ENCODE measurements at places on chromosomes 4 and X.

DNA sequence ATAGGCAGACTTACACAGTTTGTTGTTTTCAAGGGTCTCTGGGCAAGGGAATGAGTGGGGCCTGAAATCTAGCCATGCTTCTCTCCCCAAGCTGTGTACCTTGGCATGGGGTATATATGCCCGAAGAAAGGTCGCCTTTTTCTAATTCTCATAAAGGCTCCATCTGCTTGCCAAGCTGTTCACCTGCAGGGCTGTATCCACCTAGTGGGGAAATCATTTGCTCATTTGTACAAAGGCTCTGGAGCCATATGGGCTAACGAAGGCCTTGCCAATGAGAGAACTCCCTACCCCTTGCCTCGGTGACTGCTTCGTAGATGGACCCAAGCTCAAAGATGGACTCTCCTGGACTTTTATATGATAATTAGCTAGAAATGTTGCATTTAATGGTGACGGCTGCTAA, 1097.0 kb downstream of the PDHA2 start:
- DNase-seq: no peak

DNA sequence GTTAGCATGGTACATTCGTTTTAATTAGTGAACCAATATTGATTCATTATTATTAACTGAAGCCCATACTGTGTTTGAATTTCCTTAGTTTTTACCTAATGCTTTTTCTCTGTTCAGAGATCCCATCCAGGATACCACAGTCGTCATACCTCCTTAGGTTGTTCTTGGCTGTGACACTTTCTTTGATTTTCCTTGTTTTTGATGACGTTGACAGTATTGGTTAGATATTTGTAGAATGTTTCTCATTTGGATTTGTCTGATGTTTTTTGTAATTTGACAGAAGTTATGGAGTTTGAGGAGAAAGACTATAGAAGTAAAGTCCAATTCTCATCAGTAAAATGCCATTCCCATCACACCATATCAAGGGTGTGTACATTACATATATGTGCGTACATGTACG, 16.2 kb upstream of the RAP2C start:
- no peak for DNase-seq

- DNase-seq: no peak
Measured at GRCh38 chr4:38210396-38211114, 250.4 kb downstream of the PTTG2 start.

DNA sequence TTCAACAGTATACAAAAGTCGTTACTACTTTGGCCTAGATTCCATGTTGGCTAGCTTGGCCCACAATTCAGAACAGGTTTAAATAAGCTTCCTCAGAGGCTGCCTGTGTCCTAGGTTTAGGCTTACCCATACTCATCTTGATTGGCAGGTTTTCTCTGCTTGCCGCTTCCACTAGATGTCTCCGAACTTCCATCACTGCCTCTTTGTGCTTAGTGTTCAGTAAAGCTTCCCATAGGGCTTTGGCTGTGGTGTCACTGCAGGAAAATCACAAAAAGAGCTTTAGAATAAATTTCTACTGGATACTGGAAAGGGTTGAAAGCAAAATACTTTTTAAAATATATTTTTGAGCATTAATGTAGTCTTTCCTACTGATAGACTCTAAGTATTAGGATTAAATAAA, 52.4 kb downstream of the SCFD2 start:
- DNase-seq: no peak

DNA sequence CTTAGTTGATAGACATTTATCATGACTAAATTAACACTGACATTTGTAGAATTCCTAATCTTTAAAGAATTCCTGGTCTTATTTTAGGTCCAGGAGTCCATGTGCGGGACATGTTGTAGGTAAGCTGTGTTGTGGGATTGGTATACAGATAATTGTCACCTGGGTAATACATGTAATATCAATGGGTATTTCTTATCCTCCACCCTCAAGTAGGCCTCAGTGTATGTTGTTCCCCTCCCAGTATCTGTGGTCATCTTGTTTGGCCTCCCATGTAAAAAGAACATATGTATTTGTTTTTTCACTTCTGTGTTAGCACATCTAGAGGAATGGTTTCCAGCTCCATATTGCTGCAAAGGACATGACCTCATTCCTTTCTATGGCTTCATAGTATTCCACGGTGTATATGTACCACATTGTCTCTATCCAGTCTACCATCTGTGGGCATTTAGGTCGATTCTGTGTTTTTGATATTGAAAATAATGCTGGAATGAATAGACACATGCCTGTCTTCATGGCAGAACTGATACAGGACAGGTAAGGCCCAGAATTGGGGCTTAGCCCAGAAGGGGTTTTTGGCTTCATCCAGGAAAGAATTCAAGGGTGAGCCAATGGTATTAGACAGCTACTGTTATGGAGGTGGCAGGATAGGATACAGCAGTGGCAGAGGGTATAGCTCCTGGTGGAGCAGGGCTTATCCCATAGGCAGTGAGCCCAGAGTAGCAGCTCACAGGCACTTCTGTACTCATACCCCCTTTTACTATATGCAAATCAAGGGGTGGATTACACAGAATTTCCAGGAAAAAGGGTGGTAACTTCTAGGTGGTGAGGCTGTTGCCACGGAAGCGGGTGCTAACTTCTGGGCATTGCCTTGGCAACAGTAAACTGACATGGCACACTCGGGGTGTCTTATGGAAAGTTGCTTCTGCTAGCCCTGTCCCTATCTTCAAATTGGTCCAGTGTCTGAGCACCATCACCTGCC, 66.1 kb upstream of the WDR1 start:
- DNase-seq: no peak

DNA sequence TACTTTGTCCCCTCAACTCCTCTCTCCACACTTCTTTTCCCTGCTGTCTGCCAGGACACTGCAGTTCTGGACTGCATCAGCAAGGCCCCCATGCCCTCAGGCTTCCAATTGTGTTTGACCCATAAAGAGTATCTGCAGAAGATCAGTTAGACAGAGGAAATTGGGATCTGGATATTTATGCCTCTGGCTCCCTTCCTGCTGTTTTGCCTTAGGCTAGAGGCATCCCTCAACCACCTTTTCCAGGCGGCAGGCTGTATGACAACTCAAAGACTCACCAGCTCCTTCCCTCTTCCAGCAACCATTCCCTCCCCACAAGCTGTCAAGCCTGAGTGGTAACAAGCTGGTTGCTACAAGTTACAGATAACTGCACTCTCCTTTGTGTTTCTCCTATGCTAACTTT, 66.4 kb upstream of the NDP start:
- no peak for DNase-seq

DNA sequence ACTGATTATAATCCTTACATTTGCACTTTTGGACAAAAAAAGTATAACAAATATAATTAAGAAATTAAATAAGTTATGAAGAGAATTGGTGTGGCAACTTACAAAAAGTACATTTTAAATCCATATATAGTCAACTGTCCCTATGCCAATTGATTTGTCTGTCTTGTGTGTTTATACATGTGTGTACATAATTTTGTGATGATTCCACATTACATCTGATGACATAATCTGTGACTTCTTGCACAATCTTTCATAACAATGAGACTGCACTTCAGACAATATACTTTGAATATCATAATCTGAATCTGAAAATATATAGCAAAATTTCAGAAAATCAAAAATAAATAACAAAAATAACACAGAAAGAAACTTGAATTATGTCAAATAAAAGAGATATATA, 953.4 kb downstream of the FAT4 start:
- DNase-seq: no peak

DNA sequence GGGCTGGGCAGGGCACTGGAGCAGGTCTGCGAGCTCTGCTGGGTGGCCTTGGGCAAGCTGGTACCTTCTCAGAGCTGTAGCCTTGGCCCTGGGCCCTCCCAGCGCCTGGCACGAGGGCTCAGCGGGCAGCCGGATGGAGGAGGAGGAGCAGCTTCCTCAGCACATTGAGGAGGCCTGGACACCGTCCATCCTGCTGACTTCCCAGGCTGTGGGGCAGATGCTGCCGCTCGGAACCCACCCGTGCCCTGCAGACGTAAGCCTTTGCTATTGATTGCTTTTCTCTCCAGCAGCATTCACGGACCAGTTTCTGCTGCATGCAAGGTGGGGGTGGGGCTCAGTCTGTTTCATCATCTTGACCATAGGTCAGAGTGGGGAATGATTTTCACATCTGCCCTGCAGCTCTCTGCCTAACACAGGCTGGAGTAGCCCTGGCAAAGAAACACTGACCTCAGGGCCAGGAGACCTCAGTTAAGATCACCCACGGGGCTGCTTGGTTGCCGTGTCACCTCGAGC, 80.7 kb upstream of the PSAPL1 start:
- DNase-seq: no peak

GRCh38 chrX:121876305-121876704, 828.9 kb downstream of the GLUD2 start:
- DNase-seq: no peak

GRCh38 chr4:41160856-41161255, 53.5 kb downstream of the APBB2 start:
- no peak for DNase-seq

DNA sequence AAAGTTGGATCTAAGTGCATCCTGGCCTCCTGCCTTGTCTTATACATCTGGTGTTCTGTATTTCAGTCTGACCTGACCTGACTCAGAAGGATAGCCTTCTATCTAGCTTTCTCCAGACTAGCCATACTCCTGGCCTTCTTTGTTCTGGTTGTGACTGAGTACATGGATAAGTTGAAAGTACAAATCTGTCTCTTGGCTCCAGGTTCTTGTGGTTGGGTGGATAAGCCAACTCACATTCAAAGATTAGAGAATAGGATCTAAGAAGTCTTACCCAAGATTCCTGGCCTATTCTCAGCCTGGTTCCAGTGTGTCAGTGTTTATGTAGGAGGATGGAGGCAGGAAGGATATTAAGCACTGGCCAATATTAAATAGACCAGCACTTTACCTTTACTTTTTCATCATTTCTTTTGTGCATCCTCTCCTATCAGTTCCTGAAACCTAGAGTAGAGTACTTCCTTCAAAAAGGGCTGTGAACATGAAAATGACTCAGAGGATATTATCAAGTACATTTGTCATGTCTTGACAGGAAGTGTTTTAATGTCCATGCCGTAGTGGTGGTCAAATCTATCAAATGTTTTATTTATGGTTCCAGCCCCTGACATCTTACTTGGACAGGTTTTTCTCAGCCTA, 123.5 kb downstream of the IL15 start:
- no peak for DNase-seq

GRCh38 chr4:55744369-55744768, 75.2 kb upstream of the EXOC1L start:
- DNase-seq: no peak

DNA sequence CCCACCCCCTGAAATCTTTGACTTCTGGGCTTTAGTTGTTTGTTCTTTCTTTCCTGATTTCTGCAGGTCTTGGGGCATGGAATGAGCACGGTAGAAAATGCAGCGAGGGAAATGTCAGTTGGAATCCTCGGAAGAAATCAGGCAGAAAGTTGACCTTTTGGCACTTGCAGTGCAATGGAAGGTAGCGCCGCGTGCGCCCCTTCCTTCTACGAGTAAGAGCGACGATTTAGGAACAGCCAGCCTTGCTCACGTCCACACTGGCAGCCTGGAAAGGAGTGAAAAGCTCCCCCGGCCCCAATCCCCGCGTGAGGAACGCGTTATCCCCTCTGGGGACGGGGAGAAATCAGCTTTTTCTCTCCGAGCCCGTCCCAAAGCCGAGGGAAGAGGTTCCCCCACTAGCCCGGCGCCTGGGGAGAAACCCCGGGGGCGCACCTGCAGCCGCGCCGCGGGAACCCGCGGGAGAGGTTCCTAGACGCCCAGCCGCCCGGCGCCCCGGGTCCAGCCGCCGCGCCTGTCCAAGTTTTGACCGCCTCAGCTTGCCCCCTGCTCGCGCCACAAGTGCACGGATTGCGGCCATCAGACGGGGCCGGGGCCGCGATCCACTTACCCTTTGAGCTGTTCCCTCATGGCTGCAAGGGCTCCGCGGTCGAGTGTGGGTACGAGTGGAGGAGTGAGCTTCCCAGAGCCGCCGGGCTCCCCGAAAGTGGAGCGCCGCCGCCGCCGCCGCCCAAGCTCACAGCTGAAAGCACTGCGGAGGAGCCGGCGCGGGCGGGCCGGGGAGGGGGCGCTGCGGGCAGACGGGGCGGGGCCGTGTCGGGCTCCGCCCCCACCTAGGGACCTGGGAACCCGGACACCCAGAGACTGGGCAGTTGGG, 194.6 kb upstream of the FTHL17 start:
- DNase-seq: no peak

DNA sequence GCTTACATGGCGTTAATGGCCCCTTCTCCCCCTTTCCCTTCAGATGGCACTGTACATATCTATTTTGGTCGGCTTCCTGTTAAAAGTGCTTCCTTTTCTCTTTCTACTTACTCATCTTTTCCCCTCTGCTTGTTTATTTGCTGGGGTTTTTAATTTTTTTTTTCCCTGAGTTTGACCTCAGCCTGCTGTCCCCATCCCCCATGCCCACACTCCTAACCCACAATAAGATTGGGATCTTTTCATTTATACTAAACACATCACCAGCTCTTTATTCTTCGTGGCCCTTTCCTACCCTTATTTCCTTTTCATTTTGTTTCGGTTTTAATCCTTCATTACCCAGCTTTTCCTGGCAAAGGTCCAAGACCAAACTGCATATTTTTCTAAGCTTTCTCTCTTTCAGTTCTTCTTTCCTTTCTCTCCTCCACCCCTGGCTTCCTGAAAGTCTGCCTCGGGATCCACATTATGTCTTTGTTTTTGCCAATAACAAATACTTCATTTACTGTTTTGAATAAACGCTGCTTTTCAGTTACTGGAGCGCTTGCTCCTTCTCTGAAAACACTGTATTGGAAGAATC, 152.0 kb upstream of the USP9X start:
- DNase-seq: no peak

DNA sequence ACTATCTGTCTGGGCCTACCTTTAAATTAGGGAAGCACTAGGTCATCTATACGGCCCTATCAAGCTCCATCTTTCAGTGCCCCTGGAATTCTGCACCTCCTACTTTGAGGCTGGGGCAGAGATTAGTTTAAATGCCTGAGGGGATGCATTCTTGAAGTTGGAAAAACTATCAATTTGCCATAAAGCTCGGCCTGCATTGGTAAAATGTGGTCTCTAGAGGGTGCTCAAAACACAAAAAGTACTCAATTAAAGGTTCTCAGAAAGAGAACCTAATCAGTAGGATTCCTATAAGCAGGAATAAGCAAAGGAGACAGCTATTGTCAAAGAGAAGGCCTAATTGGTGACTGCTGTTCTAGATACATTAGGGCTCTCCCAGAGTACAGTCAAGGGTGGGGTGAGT, 111.7 kb downstream of the AMER1 start:
- no peak for DNase-seq

DNA sequence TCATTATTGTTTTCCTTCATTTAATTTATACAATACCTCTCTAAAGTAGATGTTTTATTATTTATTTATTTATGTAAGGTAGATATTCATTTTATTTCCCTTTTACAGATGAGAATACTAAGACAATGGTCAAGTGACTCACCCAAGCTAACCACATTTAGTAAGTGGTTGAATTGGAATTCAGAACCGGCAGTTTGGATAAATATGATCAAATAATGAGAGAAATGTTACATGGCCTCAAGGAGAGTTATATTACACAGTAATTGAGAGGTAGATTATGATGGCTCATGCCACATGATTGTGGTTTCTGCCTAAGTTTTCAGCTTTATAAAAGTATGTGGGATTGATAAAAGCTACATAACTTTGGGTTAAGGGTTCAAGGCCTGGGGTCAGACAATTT, 239.4 kb upstream of the BOD1L1 start:
- no peak for DNase-seq
